ENCODE measurements at places on chromosomes 11 and 22.

GRCh38 chr11:35180317-35181233, 41.6 kb downstream of the CD44 start:
- DNase-seq = no peak

DNA sequence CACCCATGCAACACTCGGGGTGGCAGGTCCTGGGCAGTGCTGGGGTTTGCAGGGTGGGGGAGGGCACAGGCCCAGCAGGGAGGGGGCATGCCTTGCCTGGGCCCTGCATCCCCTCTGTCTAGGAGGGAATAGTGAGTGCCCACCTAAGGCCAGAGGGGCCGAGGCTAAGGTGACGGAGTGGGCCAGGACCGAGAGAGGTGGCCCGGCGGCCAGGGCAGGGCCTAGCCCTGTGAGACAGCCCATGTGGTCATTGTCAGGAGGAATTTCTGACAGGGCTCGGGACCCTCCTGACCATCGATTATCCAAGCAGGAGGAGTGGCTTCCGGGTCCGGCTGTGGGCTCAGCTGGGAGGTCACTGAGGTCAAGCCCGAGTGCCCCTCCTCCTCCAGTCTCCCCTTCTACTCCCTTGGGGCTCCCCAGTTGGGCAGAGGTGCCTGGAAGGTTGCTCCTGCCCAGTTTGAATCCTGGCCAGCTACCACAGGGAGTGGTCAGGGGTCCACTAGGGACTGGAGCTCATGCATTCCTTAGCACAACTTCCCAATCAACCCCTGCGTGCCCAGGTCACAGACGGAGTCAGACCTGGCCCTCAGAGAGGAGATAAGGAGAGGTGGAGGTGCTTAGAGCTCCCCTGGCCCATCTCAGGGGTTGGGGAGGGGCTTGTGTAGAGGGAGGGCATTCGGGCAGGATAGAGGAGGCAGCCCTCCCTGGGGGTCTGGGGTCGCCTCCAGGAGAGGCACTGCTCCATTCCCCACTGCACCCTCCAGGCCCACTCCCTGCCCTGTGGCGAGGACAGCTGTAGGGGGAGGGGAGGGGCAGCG, 14.7 kb downstream of the GP1BB start:
- no peak for DNase-seq

GRCh38 chr11:70296681-70297080, 26.2 kb downstream of the PPFIA1 start:
- no peak for DNase-seq

DNA sequence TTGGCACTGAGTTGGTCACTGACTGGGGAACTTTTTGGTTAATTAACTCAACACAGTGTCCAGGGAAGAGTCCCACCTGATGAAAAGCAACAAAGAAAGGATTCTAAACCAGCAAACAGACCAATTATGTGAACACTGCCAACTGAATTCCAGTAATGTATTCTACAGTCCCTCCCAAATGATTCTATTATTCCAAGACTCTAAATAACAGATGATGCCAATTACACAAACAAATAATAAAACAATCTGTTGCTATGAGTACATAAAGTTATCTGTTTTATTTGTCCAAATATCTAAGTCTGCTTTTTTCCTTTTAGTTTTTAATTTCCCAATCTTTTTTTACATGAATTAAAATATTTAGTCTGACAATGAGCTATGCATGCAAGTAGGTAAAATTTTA, 98.3 kb upstream of the TP53AIP1 start:
- no peak for DNase-seq

- DNase-seq = no peak
Observed at GRCh38 chr11:67440229-67441097, 2.8 kb downstream of the CORO1B start.

- no peak for DNase-seq
Observed at GRCh38 chr11:123034597-123034996, 27.3 kb downstream of the HSPA8 start.

DNA sequence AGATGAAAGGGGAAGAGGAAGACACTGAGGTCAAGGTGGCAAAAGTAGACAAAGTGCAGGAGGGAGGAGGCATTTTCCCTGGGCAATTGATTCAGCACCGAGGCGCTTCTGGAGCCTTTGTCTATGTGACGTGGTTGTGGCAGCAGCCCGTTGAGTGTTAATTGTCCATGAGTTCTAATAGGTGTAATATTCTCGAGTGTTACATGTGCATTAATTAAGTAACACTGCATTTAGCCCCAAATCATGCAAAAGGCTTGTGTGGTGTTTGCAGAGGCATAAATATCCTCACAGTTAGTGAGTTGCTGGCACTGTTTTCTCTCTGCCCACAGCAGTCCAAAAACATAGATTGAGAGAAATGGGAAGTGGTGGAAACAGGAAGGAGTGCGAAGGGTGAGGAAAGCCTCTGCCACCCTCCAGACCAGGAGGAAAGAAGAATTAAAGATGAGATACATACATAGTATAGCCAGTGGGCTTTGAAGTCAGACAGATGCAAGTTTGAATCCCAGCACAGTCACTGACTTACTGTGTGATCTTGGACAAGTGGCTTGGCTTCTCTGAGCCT, 361.2 kb downstream of the MN1 start:
- no peak for DNase-seq

- DNase-seq = no peak
Observed at GRCh38 chr11:69914286-69915150, 95.3 kb upstream of the FGF3 start.

- DNase-seq = no peak
Observed at GRCh38 chr22:38866399-38867123, 5.5 kb downstream of the CBX6 start.

GRCh38 chr11:93323747-93324146, 6.8 kb upstream of the DEUP1 start:
- DNase-seq = no peak

DNA sequence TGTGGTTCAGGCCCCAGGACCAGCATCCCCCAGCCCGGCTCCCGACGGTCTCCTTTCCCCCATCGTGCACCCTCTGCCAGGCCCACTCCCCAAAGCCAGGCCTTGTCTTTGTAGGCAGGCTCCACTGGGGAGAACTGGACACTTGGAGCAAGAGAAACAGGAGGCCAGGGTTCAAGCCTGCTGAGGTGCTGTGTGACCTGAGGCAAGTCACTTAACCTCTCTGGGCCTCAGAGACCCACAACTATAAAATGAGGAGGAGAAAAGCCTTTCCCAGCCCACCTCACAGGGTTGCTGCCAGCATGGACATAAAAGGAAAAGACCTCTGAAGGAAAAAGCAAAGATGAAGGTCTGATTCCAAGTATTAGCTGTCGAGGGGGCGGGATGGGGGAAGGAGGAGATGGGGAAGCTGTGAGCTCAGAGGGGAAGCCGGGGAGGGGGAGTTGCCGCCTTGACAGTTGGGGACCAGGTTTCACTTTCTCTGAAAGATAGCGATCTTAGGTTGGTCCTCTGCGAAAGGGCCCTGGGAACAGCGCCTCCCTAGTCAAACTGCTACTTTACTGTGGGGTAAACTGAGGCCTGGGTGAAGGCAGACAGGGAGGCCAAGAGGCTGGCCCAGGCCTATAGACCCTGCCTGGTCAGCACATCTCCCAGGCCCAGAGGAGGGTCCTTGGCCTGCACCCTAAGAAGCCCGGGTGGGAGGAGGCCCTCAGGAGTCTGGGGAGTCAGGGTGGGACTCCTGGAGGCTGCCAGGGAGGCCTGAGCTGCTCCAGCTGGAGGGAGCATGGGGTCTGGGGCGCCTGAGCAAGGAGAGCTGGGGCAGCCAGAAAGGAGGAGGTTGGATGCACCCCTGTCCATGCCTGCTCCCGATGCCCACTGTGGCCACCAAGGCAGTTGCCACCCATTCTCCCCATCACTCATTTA, 991 bp upstream of the OSM start:
- no peak for DNase-seq

- no peak for DNase-seq
Observed at GRCh38 chr11:44029977-44030911, 17.5 kb upstream of the ACCSL start.

DNA sequence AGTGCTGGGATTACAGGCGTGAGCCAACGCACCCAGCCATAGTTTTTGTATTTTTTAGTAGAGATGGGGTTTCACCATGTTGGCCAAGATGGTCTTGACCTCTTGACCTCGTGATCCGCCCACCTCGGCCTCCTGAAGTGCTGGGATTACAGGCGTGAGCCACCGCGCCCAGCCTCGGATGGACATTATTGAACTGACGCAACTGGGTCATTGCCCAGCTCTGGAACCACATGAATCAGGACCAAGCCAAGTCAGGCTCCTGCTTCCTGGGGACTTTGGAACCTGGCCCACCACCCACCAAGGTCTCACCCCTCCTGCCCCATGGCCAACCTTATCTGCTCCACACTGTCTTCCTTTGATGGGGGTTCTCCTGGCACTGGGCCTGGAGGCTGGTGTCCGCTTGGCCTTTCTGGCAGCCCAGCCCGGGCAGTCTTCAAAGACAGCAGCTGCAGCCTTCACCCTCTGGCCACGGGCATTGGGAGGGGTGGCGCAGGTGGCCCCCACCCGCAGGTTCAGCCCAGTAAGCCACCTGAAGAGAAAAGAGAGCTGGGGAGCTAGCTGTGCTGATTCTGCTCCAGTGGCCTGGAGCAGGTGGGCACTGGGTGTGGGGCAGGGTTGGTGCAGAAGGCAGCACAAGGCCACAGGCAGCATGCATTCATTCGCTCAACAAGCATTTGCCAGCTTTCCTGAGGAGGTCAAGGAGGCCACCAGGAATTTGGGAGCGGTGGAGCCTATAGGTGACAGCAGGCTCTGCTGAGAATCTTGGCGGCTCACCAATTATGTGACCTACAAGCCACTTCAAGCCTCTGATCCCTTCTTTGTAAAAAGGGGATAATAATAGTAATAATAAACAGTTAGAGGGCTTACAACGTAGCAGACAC, 5.7 kb downstream of the CHADL start:
- no peak for DNase-seq

GRCh38 chr11:35029979-35030682, 108.8 kb upstream of the CD44 start:
- DNase-seq = peak; percentile 62

DNA sequence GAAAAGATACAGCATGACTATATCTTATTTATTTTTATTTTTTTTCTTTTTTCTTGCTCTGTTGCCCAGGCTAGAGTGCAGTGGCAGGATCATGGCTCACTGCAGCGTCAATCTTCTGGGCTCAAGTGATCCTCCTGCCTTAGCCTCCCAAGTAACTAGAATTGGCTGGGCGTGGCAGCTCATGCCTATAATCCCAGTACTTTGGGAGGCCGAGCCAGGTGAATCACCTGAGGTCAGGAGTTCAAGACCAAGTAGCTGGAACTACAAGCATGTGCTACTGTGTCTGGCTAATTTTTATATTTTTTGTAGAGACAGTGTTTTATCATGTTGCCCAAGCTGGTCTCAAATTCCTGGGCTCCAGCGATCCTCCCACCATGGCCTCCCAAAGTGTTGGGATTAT, 28.3 kb upstream of the CCDC134 start:
- no peak for DNase-seq

DNA sequence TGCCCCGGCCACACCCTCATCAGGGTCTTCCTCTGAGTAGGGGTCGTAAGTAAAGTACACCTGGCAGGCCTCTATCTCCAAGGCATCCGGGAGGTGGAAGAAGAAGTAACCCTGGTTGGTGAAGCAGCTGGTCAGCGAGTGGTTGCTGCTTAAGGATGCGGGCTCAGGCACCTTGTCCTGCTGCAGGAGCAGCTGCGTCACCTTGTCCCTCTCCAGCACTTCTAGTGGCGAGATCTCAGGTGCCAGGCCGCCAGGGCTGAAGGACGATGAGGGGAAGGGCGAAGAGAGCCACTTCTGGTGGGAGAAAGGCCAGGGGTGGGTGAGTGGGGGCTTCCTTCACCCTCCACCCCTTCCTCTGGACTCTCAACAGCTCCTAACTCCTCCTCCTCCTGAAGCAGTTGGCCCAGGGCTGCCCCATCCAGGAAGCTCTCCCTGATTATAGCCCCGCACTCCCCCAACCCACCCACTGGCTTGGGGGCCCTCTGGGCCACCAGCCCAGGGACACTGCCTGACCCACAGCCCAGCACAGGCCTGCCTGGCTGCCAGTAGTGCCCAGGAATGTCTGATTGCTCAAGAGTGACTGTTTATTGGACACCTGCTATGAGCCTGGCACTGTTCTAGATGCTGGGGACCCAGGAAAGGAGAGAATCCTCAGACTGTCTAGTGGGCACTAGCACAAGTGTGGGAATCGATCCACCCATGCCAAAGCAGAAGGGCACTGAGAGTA, 19.2 kb upstream of the TMPRSS6 start:
- no peak for DNase-seq

DNA sequence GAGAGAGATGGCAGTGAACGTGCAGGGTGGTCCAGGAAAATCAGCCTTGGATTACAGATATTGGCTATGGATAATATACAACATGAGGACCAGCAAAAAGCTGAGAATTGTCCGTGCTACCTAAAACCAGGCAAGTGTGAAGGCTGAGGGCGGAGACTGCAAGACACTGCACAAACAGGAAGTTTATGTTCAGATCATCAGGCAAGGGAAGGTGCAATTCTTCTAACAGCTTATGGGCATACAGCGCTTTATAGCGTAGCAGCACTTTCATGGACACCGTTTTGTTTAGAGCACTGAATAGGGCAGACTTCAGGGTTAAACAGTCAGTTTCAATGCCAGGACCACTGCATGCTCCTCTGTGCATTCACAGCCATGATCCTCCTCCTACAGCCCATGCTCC, 93.1 kb upstream of the TMEM45B start:
- DNase-seq = no peak

GRCh38 chr22:48042621-48043395, 1280.4 kb downstream of the TBC1D22A start:
- DNase-seq = no peak
